ENCODE measurements at places on chromosomes 1 and 21.

GRCh38 chr21:22346576-22346975, 1348.4 kb downstream of the NCAM2 start:
- no peak for DNase-seq

- peak; percentile 17 for DNase-seq
Observed at GRCh38 chr1:107442551-107442950, 301.7 kb downstream of the NTNG1 start.

DNA sequence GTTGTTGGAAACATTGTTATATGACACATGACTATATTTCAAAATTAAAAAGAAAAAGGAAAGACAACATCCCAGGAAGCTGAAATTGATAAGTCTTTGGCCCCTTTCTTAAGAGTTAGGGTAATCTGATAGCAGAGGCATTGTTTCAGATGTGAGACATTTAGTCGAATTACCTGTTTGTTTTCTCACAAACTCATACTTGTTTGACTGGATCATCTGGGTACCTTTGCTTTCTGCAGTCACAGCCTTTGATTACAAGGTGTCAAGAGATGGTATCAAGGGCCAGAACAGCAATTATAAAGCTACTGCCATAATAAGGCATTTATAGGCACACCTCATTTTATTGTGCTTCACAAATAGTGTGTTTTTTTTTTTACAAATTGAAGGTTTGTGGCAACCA, 136.3 kb downstream of the DUSP10 start:
- no peak for DNase-seq

GRCh38 chr1:97297611-97298010, 576.0 kb downstream of the PTBP2 start:
- no peak for DNase-seq

GRCh38 chr21:41439248-41439647, 13.2 kb downstream of the MX1 start:
- no peak for DNase-seq

GRCh38 chr1:52028328-52028727, 5.3 kb downstream of the KTI12 start:
- no peak for DNase-seq

DNA sequence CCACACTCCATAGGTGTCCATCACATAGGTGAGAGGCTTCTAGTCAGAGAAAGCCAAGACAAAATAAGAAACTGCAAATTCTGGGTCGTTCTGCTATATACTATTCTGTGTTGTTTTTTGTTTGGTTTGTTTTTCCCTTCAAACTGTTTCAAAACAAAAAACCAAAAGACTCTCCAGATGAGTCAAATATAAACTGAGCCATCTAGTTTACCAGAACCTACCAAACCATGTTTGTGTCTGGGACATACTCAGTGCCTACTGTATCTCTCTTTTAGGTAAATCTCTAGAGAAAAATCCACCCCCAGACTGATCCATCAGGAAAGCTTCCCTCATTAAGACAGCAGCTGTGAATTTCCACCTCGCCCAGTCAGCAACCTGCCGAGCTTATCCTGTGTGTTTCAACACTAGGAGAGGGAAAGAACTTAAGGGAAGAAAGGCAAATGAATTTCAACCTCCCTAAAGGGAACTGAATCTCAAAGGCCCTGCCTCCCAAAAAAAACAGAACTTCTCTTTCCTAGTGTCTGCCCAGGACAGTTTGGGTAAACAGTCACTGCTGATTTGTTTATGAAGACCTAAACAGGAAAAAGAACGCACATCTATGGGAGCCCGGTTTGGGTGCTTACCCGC, 17.2 kb downstream of the PPT1 start:
- DNase-seq: no peak

DNA sequence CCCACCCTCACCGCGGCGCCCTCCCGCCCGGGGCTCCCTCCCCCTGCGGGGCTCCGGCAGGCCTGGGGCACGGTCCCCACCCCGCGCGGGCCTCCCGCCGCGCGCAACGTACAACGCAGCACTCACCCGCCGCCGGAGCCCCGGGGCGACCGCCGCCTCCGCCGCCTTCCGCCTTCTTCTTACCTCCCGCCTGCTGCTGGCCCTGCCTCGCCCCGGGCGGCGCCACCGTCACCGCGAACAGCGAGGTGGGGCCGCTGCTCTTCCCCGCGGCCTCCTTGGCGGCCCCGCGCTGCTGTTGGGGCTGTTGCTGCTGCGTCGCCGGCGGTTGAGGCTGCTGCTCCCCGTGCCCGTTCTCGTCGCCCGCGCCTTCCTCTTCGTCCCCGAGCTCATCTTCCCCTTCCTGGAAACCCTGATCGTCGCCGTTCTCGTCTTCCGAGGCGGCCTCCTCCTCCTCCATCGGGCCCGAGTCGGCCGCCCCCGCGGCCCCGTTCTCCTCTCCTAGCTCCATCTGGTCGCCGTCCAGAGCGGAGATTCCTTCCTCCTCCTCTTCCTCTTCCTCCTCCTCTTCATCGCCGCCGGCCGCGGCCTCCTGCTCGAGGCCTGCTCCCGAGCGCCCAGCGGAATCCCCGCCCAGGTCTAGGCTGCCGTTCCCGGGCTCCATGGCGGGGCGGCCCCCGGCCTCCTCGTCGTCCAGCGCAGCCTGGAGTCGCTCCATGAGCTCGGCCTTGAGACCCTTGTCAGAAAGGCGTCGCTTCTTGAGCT, 671 bp downstream of the HNRNPU start:
- no peak for DNase-seq

DNA sequence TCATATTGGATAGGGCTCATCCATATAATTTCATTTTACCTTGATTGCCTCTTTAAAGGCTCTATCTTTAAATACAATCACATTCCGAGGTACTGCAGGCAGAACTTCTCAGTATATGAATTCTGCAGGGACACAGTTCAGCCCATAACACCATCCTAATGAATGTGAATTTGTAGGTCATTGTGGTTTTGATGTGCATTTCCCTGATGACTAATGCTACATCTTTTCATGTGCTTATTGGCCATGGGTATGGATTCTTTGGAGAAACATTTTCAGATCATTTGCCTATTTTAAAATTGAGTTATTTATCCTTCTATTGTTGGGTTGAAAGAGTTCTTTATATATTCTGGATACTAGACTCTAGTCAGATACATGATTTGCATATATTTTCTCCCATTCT, 9.6 kb upstream of the RPS6KC1 start:
- DNase-seq: no peak

DNA sequence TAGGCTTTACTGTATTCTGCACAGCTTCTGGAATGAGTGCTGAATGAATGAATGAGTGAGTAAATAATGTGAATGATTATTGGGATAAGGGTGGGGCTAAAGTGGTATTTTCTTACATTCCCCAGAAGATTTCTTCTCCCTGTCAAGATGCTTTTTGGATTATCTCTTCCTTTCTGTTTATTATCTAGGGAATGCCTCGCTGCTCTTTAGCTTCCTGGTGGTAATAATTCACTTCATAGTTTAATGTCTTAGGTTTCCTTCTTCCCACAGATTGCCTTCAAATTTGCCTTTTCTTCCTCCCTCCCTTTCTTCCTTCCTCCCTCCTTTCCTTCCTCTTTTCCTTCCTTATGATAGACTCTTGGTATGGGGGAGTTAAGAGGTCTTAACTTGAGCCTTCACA, 24.0 kb downstream of the DDR2 start:
- no peak for DNase-seq

GRCh38 chr1:230708631-230709580, 5.0 kb downstream of the AGT start:
- DNase-seq: no peak

DNA sequence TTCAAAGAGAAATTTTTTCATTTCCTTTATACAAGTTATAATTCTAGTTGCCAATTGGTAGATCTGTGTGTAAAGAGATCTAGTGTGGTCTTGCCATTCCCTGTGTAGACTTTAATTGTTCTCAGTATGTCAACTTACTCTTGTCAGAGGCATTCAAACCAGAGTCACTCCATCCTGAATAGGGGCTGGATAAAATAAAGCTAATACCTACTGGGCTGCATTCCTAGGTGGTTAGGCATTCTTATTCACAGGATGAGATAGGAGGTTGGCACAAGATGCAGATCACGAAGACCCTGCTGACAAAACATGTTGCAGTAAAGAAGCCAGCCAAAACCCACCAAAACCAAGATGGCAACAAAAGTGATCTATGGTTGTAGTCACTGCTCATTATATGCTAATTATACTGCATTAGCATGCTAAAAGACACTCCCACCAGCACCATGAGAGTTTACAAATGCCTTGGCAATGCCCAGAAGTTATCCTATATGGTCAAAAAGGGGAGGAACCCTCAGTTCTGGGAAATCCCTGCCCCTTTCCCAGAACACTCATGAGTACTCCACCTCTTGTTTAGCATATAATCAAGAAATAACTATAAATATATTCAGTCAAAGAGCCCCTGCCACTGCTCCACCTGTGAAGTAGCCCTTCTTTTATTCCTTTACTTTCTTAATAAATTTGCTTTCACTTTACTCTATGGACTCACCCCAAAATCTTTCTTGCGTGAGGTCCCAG, 74.0 kb upstream of the ADAMTS5 start:
- no peak for DNase-seq

- DNase-seq: no peak
Observed at GRCh38 chr1:31639543-31639942, 5.1 kb downstream of the PEF1 start.

DNA sequence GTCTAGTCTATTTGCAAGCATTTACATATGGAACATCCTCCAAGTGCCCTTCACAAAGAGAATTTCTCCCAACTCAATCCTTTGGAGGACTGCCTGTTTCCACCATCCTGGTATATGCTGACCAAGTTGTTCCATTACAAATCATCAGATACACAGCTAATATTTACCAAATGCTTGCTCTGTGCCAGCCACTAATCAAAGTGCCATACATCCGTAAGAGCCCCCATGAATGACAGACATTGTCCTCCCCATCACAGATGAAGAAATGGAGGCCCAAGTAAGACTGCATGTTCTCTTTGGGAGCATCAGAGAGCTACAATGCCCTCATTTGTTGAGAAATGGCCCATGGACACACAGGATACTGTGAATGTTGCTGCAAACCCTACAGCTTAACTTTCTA, 130.0 kb upstream of the BACE2 start:
- DNase-seq: no peak

- DNase-seq: no peak
Observed at GRCh38 chr1:53631622-53632310, 107.2 kb downstream of the GLIS1 start.

DNA sequence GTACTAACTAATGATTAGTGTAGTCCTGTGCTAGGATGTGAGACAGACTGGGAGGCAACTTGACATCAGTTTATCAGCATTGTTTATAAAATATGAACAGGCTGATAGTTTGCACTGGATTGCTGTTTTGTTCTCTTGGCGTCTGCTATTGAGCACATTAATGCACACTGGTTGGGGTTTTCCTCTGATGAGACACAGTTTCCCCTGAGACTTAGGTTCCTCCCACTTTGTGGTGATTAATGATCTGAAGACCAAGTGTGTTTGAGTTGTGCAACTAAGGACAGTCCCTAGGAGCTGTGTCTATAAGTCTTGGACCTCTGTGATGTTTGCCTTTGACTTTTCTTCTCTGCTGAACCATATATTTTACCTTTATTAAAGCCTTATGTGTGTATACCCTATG, 1015.4 kb downstream of the AMY1C start:
- DNase-seq: no peak

DNA sequence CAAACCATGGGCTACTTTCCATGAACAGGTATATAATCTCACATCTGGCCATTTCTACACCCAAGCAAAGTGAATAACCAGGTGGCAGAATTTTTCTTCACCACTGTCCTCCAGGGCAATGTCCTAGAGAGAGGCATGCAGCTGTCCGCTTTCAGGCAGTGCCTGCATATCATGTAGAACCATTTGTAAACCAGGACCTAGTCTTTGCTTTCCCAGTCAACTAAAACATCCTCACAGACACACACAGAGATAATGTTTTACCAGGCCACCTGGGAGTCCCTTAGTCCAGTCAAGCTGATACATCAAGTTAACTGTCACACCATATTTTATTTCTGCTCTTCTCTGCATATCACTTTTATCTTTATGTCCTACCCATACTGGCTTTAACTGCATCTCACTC, 26.2 kb downstream of the TNFSF18 start:
- no peak for DNase-seq

GRCh38 chr21:38820471-38821239, 14.9 kb downstream of the ETS2 start:
- DNase-seq: no peak

DNA sequence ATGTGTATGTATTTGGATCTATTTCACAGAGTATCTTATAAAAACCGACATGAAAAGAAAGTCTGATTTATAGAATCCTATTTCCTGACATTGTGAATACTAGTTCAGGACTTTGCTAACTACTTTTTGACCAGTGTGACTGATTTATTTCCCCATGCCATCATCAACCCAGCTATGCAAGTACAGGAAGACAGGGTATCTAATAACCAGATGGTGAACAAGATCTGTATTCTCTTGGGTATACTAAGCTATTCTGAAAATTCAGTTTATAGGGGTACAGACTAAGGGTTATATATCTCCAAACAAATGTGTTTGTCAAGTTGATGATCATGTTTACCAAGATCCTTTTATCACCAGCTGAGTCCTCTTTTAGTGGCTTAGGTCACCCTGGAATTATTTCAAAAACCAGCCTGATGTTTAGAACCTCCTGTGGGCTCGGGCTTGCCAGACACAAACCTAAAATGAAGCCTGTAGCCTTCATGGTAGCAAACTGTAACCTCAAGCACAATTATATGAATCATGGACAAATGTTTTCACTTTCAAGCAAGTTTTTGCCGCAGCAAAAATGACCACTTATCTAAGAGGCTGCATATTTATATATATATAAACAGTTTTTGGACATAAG, 185.1 kb downstream of the FGGY start:
- DNase-seq: no peak

- no peak for DNase-seq
Observed at GRCh38 chr1:167477986-167478385, 40.3 kb downstream of the CD247 start.

GRCh38 chr1:157151073-157151472, 12.9 kb upstream of the ETV3 start:
- DNase-seq: no peak

GRCh38 chr1:59261537-59261936, 35.4 kb upstream of the FGGY start:
- no peak for DNase-seq
